Germinal center (tissue), 1 donor: ENCODE measurements at places on chromosomes 7 and 10.

GRCh38 chr7:51785171-51785570, 468.6 kb upstream of the COBL start:
- no peak for DNase-seq

- DNase-seq = peak; percentile 30
Measured at GRCh38 chr7:518630-519483, 789 bp downstream of the PDGFA start.

- no peak for DNase-seq
Measured at GRCh38 chr7:55827577-55827976, 35.0 kb downstream of the SEPTIN14 start.

- no peak for DNase-seq
Measured at GRCh38 chr7:37545619-37546534, 97.2 kb upstream of the ELMO1 start.

GRCh38 chr10:60048091-60048501, 141.7 kb upstream of the CCDC6 start:
- no peak for DNase-seq

DNA sequence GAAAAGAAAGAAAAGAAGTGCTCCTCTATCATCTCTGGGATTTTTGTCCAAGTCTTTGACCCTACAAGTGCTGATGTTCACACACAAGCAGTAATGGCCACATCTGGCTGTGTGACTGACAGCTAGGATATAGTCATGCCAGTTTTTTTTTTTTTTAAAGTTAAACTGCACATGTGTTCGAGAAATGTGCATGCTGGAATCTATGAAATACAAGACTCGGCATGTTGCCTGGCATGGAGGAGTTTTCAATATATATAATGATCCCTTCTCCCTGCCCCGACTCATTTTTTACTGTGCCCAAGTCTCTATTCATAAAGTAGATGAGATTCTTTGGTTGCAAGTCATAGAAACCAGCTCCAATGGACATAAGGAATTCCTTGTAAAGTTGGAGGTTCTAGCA, 60.4 kb upstream of the FGFR2 start:
- DNase-seq = no peak

DNA sequence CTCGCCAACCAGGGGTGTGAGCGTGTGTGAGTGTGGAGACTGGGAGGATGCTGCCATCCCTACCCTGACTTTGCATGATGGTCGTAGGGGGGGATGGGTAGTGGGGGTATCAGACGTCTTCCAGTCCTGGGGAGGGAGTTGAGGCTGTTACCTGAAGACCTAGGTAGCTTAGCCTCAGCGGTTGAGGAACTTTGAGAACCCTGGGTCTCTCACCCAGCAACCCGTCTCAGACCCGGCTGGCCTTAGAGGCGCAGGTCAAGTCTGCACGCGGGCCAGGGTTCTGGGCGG, 2.7 kb downstream of the SLC4A2 start:
- DNase-seq = no peak

GRCh38 chr7:80724249-80724871, 85.9 kb downstream of the CD36 start:
- DNase-seq = no peak

DNA sequence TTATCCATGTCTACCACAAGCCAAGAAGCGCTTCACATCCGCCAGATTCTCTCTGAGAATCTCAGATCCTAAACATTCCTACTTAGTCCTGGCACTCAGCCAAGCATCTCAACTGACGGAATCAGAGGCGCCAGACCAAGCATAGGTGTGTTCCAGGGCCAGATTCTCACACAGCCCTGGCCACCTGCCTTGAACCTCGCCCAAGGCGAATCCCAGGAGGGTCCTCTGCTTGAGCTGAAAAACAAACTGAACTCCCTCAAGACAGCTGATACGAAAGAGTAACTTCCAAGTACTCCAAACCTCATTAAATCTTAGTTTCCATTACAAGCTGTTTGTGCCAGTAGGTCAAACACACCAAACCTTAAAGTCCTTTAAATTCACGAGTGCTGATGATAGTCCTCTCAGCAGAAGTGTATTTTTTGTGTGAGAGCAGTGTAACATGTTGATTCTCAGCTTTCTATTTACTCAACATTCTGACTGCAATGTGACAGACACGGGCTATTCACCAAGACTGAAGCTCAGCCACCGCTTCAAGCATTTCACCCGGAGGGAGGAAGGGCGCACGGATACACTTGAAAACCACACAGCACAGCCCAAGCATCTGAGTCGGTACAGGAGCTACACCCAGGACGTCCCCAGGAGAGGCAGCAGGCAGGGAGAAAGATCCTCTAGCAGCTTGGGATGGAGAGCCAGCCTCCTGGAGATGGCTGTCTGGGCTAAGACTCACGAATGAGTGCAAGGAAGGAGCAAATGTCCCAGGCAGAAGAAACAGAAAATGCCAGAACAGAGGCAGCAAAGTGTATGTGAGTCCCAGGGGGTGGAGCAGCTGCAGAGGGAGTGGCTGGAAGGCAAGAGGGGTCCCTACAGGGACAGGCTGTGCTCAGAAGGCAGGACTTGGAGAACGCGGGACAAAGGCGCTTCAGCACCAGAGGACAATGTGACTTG, 6.0 kb downstream of the PARD3 start:
- DNase-seq = no peak

DNA sequence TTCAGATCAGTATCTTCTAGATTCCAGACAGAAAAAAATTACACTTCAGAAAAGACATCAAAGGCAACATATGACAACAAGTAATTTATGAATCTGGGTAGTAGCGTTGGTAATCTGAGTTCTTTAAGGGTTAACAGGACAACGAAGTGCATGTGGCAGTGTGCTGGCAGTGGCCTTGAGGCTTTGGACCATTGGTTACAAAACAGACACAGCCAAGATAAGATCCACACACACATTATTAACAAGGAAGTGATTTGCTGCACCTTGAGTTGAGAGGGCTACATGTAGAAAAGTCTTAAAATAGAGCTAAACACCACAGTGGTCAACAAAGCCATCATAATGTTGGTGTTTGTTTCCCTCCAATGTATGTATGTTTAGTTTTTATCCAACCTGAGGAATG, 40.6 kb downstream of the AKR1D1 start:
- DNase-seq = no peak

DNA sequence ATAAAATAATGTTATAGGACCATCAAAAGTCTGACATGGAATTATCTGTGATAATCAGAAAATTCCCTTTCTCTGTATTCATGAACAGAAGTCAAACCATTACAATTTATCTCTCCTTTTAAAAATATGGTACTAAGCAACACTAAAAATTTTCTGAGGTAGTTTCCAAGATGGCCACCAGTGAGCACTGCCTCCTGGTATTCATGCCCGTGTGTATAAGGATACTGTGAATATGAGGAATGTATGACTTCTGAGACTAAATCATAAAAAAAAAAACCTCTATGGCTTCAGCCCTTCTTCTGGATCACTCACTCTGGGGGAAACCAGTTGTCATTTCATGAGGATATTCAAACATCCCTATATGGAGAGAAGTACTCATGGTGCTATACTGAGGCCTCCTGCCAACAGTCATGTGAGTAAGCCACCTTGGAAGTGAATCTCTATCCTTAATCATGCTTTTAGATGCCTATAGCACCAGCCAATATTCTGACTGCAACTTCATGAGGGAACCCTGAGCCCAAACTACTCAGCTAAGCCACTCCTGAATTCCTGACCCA, 41.1 kb downstream of the SIRT1 start:
- DNase-seq = no peak

- DNase-seq = no peak
Measured at GRCh38 chr7:26594553-26594952, 269.8 kb downstream of the SKAP2 start.

- DNase-seq = no peak
Measured at GRCh38 chr10:45075216-45075615, 74.5 kb downstream of the ZNF22 start.
